ENCODE measurements at places on chromosomes 6 and 20.
A peak's percentile ranks its signal among the peaks of the same experiment; 100 is the strongest.

GRCh38 chr6:95294043-95294442, 283.3 kb upstream of the MANEA start:
- DNase-seq: no peak

DNA sequence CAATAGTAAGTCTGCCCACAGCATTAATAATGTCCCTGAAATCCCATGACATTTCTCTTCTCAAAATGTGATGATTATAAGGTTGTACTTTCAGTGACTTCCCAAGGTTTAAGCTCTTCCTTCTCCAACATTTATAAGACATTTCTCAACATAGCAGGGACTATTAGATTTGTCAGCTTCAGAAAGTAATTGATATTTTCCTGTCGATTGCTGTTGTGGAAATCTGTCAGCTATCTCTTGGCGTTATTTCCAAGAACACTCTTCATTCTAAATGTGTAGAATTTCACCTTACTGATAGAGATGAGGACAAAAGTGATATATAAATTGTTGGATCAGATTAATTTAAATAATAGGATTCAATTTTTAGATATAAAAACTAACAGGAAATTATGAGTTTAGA, 149.7 kb upstream of the IMPG1 start:
- DNase-seq: no peak

DNA sequence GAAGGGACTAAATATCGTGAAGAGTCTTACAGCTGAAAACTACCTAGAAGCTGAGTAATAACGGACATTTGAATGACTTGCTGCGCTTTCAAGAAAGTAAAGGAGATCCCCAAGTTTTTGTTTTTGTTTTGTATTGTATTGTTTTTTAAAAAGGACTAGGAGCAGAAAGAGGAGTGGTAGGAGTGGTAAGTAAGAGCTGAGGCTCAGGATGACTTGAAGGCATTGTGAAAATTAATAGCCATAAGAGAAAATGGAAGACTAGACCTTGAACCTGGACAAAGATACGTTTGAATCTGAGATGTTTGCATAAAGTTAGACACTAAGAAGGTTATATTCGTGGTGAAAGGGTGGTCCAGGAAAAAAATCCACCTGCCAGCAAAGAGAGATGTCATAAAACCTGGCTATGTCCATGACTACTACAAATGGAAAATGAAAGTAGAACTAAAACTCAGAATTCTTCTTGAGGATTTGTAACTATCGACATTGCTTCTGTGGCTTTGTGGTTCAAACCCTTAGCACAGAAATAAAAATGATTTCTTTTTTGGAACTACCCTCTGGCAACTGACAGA, 824.8 kb upstream of the FLRT3 start:
- DNase-seq: no peak

- no peak for DNase-seq
These were observed 723 bp downstream of the COL11A2 start for GRCh38 chr6:33191383-33192104.

- no peak for DNase-seq
These were observed at the start of gene TDRD6 for GRCh38 chr6:46687619-46688097. Gene TDRD6, plus strand, starts transcription at chr6:46687885. Its CDS starts 244 bp downstream, at chr6:46688129.

DNA sequence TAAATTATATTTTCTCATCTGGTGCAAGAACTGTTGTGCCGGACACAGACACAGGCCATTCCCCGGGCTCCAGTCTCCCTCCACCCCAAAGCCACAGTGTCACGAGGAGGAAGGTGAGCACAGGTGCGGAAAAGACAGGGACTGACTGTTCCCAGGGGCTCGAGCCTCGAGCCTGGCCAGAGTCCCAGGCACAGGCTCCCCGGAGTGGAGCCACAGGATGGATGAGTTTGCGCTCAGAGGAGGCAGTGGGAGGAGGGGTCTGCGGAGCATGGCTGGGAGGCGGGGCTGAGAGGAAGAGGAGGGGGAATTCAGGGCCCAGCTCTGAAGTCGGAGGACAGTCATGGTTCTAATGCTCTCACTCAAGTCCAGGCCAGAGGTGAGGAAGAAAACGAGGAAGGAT, 284.8 kb downstream of the SMOC2 start:
- DNase-seq: no peak

DNA sequence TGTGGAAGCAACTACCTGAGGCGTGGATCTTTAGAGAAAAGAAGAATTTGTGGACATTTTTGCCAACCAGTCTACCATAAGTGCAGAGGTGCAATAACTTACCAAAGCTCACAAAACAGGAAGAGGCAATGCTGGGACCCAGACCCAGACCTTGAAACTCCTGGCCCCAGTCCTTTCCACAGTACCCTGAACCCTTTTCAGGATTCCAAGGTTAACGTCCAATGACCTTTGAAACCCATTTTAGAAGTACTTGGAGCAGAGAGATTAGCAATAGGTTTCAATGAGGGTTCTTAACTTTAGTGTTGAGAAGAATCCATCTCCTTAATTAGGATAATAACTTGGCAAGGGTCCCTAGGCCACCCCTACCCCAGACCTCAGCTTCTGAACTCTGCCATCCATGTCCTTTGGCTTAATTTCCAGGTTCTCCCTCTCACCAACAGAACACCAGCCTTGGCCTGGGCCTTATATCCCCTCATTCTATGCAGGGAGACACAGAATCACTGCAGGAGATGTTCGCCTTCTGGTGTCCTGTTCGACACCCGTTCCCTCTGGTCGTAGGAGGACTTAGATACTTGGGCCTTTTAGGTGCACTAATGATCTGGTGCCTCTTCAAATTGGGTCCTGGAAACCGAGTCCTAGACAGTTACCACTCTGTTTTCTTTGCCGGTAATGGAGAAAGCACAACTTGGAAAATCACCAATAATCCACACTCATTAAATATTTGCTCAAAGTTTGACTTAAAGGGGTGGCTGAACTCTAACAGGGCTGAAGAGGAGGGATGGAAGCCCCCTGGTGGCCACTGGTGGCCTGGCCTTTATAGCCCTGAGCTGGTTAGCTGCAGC, 40.6 kb downstream of the ISM1 start:
- no peak for DNase-seq

DNA sequence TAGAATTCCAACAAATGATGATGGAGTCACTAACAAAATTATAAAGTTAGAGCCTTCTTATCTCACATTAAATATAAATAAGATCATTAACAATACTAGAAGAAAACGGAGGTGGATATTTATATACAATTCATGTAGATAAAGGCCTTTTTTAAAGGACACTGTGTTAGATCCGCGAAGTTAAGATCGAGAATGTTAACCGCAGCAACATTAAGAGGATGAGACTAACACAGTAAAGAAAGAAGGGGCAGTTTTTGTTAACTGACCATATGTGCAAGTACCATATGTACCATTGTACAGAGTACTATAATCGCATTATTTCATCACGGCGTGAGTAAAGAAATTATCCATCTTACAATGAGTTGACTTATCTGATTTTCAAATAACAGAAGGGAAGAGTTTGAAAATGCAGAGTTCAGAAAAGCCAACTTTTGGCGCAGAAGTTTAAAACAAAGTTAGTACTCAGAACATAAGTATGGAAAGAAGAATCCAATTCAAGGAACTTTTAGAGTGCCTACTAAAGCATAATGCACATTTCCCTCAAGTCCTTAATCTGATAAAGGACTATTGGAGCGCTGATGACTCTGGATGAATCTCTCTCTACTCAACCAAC, 1.4 kb downstream of the FBXL4 start:
- no peak for DNase-seq

- DNase-seq: no peak
These were observed 1.2 kb downstream of the PLAGL1 start for GRCh38 chr6:144006736-144007477.

GRCh38 chr20:52313341-52313963, 121.9 kb upstream of the ZFP64 start:
- DNase-seq: no peak

DNA sequence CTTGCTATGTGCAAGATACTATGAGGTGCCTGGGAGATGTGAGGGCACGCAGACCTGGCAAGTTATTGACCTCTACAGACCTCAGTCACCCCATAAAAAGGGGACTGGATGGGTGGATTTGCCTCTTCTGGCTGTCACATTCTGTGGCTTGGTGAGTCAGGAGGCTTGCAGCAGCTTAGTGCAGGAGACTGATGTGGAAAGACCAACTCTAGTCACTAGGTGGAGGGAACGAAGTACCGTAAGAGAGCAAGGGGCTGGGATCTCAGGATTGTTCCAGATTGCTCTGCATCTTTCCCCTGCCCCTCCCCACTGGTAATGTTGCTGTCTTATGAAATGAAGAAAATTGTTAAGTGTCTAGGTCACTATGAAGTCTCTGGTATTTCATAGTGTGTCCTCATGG, 3.3 kb downstream of the MAPRE1 start:
- DNase-seq: peak; percentile 66

DNA sequence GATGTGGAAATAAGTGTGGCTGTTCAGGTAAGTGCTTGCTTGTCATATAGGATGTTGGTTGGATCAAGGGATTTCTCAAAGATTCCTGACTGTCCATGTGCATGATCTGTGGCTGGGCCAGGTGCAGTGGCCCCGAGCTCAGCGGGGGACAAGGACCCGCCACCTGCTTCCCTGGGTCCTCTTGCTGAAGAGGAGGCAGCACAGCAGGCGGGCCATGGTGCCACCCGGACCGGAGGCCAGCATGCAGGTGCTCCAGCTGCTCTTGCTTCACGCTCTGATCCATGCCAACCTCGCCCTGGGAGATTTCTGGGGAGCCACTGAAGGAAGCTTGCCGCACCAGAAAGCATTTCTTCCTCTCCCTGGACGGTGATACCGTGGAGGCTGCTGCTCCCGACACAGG, 173.8 kb downstream of the HIVEP2 start:
- no peak for DNase-seq

DNA sequence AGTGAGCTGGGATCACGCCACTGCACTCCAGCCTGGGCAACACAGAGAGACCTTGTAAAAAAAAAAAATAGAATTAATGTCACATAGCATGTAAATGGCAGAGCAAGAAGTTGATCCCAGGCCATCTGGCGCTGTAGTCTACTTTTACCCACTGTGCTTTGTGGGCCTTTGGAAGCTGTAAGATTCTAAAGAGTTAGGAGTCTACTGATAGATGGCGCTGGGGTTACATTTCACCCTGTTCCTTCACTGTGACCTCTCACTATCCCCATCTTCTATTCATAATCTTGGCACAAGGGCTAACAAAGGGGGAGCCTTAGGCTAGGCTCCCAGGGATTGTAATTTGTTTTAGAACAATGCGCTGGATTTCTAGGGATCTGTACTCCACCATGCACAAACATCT, 24.4 kb downstream of the SIRPD start:
- DNase-seq: no peak

GRCh38 chr20:23515250-23515939, 24.5 kb downstream of the CST8 start:
- peak; percentile 52 for DNase-seq

- no peak for DNase-seq
These were observed 1.8 kb downstream of the EYA4 start for GRCh38 chr6:133242637-133243585.

DNA sequence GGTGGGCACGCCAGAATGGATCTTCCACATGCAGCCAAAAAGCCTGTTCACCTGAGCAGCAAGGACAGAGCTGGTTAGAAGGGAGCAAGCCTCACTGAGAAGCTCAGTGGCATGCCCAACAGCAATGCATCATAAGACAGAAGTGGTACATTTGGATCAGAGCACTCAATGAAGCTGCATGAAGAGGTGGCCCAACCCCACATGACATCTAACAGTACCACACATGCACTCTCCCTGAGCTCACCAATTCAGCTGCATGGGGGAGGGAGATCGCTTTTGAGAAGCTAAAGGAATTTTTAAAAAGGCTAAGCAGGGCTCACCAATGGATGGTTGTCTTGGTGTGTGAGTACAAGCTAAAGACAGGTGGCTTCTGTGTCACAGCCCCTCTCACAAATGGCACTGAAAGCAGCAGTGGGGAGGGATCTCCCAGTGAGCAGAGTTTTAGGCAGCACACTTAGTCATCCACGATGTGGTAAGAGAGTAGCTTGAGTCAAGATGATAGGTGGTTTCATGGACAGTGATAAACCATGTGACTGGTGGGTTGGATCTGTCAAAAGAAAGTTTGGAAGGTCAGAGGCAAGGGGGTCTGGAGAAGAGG, 166.6 kb upstream of the TAB2 start:
- DNase-seq: no peak

- DNase-seq: no peak
These were observed 267.9 kb upstream of the PLN start for GRCh38 chr6:118280210-118280609.

DNA sequence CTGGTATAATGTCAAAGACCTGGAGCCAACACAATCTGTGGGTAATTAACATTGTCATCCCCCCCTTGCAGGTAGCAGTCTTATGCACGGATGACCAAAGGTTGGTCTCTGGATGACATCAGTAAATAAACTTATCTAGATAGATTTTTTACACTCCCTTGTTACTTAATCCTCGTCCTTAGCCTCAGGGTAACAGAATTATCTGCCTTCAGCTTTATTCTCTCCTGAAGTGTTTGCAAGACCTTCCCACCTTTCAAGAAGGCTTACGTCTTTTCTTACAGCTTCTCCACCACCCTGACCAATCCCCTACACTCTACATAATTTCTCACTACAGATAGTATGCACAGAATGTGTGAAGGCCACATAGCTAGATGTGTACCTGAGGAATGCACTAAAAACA, 434.8 kb upstream of the HTR1E start:
- DNase-seq: no peak

Measured in BJ (cell line).